ENCODE measurements at places on chromosomes 3 and 15. TPM values are rescaled to one million over a fixed set of nuclear protein-coding genes. Genes with fewer than 3 reads are reported as not detected.

CAV3 gene
- total RNA-seq, result not detected

SPATA12 gene
- 0.10 TPM for total RNA-seq

LRRN1 gene
- total RNA-seq, result 157 TPM

GATM gene
- total RNA-seq, result 21.6 TPM

GRCh38 chr3:85662462-85662861, 703.7 kb downstream of the CADM2 start:
- no peak for DNase-seq

GRCh38 chr3:759106-759505, 333.7 kb upstream of the CNTN6 start:
- DNase-seq, result no peak

GRCh38 chr15:74122403-74123130, 7.8 kb upstream of the ISLR2 start:
- DNase-seq, result no peak

GRCh38 chr3:193951859-193952258, 184.1 kb upstream of the HES1 start:
- no peak for DNase-seq

DNA sequence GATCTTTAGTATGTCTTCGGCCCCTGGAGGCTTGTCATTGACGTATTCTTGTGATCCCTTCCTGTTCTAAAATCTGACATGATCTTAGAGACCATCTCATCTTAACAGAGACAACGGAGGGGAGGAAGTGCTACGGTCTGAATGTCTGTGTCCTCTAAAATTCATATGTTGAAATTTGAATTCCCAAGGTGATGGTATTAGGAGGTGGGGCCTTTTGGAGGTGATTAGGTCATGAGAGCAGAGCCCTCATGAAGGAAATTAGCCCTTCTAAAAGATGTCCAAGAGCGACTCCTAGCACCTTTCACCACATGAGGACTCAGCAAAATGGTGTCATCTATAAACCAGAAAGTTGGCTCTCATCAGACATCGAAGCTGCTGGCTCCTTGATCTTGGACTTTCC, 233.2 kb upstream of the CMC1 start:
- DNase-seq, result no peak

DNA sequence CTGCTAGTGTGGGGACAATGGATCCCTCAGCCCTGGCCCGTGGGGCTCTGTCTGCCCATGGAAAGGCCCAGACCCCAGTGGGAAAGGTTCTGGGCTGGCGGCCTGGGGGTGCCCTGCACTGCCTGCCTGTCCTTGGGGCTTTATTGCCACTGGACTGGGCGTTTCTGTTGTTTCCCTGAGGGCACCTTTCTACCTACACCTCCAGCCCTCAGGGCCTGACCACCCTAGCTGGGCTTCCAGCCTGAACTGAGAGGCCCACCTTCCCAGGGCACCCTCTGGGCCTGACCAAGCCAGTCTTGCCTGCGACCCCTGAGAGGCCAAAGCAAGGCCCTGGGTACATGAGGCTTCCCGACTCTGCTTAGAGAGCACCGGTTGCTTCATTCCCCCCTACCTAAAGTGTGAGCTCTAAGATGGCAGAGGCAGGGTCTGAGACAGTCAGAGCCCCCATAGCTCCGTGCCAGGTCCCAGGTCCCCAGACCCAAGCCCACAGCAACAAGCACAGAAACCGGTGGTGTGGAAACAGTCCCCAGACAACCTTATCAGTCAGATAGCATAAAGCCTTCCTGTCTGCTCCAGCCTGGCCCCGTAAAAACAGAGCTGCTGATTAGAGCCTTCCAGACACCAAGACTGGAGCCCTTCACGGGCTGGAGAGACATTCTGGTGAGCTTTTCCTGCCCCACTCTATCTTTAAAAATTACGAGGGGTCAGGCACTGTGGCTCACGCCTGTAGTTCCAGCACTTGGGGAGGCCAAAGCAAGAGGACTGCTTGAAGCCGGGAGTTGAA, 102.8 kb downstream of the CHSY1 start:
- no peak for DNase-seq

Measured in GM23338 (cell line).